Astrocyte of the spinal cord (primary cell): ENCODE measurements at places on chromosomes 2 and 18.

GRCh38 chr2:220999356-220999755, 572.7 kb downstream of the EPHA4 start:
- peak; percentile 18 for DNase-seq

DNA sequence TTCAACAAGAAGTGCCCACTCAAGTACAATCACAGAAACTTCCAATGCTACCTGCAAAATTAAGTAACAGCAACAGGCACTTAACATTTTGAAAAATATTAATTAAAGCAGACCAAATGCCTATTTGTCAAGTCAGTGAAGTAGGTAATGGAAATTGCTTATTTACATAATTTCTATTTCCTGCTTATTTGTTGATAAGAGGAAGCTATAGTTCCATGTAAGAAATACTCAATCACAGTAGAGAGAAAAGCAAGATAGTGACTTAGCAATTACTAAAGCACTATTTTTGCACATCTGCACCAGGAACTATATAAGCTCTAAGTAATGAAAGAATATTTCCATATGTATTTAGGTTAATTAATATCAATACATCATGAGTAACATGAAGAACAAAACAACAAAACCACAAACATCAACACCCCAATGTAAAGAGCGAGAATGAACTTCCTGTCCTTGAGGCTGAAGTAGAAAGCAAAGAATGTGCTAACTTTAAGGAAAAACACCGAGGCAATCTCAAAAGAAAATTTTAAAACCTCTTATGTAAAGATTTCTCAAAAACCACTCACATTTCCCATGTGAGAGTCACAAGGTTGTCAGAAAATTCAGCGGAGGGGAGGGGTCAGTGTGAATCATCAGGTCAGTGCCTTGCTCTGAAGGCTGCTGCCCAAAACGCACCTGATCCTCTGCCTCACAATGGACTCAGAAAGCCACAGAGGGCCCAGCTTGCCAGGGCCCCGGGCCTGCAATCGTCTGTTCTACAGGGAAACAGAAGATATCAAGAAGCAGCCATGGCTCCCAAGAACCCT, 12.5 kb downstream of the NPC1 start:
- DNase-seq: peak; percentile 72

DNA sequence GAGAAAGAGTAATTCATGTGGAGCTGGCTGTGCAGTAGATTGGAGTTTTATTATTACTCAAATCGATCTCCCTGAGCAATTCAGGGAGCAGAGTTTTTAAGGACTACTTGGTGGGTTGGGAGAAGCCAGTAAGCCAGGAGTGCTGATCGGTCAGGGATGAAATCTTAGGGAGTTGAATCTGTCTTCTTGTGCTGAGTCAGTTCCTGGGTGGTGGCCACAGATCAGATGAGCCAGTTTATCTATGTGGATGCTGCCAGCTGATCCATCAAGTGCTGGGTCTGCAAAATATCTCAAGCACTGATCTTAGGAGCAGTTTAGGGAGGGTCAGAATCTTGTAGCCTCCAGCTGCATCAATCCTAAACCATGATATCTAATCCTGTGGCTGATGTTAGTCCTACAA, 17.0 kb upstream of the UGT1A8 start:
- DNase-seq: no peak

DNA sequence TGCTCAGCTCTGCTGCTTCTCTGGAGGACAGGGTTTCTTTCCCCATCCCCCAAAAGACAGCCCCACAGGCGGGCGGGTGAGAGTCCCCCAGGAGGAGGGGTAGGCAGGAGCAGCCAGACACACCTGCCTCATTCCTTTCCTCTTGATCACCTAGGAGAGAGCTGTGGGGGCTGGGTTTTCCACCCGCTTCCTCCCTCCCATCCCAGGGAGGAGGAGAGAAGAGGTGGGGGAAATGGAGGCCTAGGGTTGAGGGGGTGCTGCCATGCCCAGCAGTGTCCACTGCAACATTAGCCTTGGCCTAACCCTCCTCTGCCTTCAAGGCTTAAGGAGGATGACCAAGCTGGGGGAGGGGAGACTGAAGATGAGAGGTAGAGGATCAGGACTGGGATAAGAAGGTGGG, 14.7 kb downstream of the WNT10A start:
- DNase-seq: no peak

DNA sequence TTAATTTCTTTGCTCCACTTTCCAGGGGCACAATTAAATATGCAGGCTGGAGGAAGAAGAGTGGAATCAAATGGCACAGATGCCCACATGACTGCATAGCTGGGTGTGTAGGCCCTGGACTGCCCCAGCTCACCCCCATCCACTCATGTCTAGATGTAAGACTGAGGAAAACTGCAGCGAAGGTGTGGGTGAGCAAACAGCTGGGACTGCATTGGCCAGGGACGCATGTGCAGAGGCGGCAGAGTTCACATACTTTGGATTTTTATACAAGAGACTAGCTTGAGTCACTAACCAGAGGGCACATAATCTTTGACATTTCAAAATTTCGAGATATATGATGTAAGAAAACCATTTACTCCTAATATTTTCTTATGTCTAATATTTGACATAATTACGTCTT, 60.1 kb downstream of the SPIRE1 start:
- DNase-seq: peak; percentile 79

GRCh38 chr18:23578891-23579653, 7.2 kb downstream of the NPC1 start:
- peak; percentile 23 for DNase-seq

DNA sequence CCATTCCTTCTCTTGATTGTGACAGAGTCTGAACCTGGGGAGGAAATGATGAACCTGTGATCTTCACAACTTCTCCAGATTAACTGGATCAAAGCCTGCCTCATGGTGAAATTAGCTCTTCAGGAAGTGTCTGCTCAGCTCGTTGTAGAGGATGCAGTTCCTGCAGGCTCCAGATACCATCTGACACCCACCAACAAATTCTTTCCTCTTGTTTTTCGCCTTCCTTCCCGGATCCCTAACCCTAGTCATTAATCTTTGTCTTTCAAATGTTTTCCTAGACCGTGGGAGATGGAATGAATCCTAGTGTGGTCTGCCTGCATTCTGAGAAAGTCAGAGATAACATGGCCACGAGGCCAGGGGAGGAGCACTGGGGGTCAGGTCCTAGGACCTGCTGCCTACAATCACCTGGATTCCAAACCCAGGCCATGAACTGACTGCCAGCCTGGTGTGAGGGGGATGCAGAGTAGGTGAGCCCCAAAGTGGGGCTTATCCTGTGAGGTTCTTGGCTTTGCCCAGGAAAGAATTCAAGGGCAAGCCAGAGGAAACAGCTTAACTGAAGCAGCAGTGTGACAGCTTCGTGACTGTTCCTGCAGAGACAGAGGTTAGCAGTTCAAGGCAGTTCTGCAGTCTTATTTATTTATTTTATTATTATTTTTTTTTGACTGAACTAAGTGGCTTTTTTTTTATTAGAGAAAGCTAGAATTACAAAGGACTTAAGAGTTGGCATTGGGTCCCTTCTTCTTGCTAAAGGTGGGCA, 67.8 kb downstream of the DIPK1C start:
- no peak for DNase-seq

GRCh38 chr2:10330700-10331026, 28.0 kb downstream of the HPCAL1 start:
- no peak for DNase-seq

DNA sequence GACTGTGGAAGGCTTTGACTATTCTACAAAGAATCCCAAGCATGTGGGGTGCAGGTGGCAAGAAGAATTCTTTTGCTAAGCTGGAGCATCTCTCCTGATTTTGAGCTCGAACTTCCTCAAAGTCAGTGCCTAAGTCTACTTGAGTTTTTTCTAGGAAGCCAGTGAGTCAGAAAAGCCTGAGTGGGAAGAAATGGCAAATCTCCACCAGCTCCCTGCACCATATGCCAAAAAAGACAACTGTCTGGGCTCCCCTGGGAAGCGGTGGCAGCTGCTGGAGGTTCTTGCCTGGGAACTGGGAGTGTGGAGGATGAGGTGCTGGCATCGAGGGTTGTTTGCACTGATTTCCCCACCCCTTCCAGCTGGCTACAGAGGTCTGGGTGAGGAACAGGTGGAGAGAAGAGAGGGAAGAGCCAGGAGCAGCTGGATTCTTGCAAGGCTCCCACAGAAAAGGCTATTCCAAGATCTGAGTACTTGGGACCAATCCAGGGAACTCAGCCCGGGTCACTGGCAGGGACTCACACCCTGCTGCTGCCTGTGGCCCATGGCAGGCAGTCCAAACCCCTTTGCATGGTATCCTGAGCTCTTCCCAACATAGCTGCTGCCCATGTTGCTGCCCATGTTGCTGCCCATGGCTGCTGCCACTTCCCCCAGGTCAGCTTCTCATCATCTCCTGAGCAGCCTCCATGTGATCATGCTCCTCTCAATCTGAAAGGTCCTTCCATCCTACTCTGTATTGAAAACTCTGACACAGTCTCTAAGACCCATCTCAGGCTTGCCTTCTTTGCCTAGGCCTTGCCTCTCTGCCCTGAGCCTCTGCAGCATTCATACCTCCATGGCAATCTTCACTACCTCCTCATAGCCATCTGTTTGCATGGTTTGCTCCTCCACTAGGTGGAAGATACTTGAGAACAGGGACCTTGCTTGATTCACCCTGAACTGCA, 128.3 kb upstream of the SPATS2L start:
- DNase-seq: peak; percentile 41

GRCh38 chr18:61034580-61034979, 298.6 kb upstream of the CDH20 start:
- no peak for DNase-seq

- no peak for DNase-seq
Measured at GRCh38 chr18:7980136-7980535, 413.0 kb downstream of the PTPRM start.

- DNase-seq: no peak
Measured at GRCh38 chr2:105129722-105130232, 91.9 kb downstream of the MRPS9 start.

GRCh38 chr2:227383686-227384085, 4.1 kb downstream of the SCYGR1 start:
- DNase-seq: no peak

DNA sequence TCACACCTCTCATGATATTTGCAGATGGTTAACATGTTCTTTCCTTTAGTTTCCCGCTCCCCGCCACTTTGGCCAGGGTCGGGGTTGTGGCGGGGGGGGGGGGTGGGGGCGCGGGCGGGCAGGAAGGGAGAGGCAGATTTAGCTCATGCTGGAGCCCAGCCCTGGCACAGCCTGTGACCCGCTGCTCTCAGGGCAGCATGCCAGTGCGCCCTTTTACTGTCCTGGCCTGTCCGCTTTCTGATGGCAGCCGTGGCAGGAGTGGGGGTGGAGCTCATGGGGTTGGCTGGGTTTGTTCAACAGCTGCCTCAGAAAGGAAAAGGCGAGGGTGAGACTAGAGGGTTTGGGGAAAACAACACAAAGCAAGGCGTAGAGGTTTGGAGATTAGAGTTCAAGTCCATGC, 56.1 kb downstream of the TNP1 start:
- no peak for DNase-seq

DNA sequence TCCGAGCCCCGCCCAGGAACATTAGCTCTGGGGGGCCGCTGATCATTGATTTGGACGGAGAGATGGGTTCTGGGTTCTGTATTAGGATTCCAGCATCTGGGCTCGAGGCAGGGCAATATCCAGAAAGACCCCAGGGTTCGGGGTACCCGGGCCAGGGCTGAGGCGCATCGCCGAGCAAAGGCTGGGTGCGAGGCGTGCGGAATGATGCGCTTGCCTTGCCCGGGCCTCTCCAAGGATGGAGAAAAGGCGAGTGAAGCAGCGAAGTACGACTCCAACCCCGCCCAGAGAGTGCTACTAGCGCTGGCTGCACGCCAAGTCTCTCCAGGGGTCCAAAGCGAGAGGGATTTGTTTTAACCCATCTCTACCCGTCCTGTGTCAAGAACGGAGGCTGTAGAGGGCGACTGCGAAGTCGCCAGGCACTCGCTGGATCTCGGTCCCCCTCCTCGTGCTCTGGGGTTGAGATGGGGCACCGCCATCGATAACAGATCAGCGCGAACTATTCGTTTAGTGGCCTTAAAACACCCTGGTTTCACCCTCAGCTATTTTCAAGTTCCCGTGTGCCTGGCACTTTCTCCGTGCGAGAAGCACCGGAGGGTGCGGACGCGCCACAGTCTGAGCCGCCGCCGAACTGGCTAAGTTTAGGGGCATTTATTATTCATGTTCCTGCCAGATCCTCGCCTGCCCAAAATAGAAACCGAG, 1.9 kb downstream of the ADCYAP1 start:
- no peak for DNase-seq

GRCh38 chr2:113341191-113341869, 62.6 kb upstream of the PAX8 start:
- no peak for DNase-seq

GRCh38 chr2:65737452-65738011, 305.1 kb upstream of the SPRED2 start:
- no peak for DNase-seq

GRCh38 chr2:11984316-11985158, 238.1 kb downstream of the LPIN1 start:
- no peak for DNase-seq

GRCh38 chr18:48468151-48468550, 59.0 kb upstream of the ZBTB7C start:
- no peak for DNase-seq

DNA sequence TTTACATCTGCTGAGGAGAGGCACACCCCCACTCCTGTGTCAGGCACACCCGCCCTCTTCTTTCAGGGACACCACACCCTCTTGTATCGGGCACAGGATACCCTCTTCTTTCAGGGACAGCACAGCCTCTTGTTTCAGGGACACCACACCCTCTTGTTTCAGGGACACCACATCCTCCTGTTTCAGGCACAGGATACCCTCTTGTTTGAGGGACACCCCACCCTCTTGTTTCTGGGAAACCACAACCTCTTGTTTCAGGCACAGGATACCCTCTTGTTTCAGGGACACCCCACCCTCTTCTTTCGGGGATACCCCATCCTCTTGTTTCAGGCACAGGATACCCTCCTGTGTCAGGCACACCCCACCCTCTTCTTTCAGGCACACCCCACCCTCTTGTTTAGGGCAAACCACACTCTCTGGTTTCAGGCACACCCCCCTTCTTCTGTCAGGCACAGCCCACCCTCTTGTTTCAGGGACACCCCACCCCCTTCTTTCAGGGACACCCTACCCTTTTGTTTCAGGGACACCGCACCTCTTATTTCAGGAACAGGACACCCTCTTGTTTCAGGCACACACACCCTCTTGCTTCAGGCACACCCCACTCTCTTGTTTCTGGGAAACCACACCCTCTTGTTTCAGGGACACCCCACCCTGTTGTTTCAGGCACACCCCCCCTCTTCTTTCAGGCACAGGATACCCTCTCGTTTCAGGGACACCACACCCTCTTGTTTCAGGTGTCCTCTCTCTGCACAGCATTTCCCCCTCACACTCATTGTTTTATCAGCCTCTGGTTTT, 96.2 kb downstream of the TPO start:
- DNase-seq: no peak

GRCh38 chr2:122001441-122001874, 246.0 kb downstream of the TSN start:
- DNase-seq: no peak

DNA sequence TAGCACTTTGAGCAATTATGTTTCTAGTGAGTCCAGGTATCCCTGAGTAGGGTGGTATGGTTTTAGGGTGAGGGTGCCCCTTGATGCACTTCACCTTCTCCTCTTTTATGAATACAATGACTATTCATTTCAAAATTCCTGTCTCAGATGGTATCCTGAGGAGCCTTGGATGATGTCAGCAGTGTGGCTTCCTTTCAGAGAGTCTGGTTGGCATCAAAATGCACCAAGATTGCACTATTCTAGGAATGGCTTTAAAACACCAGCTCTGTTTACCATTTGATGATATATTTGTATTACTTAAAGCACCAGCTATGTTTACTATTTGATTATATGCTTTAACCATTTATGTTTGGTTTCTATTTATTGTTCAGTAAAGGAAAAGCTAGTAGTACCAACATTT, 141.0 kb downstream of the FMNL2 start:
- no peak for DNase-seq
